ENCODE measurements at places on chromosomes 1 and 21.

DNA sequence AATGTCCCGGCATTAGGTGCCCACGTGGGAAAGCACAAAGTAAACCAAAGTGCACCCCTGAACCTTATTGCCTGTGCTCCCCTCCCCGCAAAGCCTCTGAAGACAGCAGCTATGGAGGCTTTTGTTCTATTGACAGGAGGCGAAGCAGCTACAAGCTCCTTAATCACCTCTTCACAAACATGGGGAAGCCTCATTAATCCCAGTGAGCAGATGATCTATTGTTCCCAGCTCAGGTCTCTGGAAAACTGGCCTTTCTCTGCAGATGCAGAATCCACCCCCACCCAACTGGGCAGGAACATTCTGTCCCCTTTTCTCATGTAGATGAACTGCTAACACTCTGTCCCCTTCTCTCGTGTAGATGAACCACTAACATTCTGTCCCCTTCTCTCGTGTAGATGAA lies 190.5 kb upstream of the CSF3R start:
- no peak overlapping the region for H3K4me3 ChIP-seq
- peaks cover 41% of the 10 kb centered on the region for H3K27me3 ChIP-seq
- no peaks in the 10 kb centered on the region for H3K4me1 ChIP-seq

- no peaks in the 10 kb centered on the region for H3K36me3 ChIP-seq
- no peaks in the 10 kb centered on the region for H3K27me3 ChIP-seq
- peak overlapping the region; percentile 10 for H3K27ac ChIP-seq
- H3K4me3 ChIP-seq, result no peak overlapping the region
These were observed 61.1 kb downstream of the GADD45A start for GRCh38 chr1:67745875-67746698.

- H3K27me3 ChIP-seq, result no peaks in the 10 kb centered on the region
- DNase-seq, result no peak
- no peak overlapping the region for H3K4me3 ChIP-seq
- no peaks in the 10 kb centered on the region for H3K4me1 ChIP-seq
- no peak overlapping the region for H3K27ac ChIP-seq
These were observed 50.8 kb downstream of the CNIH3 start for GRCh38 chr1:224666913-224667312.

GRCh38 chr1:1917304-1917976 lies 1.6 kb downstream of the TMEM52 start:
- no peak for DNase-seq
- H3K4me1 ChIP-seq, result peaks cover 6% of the 10 kb centered on the region
- no peak overlapping the region for H3K4me3 ChIP-seq
- H3K27ac ChIP-seq, result no peak overlapping the region
- H3K36me3 ChIP-seq, result no peaks in the 10 kb centered on the region

- H3K4me1 ChIP-seq, result no peaks in the 10 kb centered on the region
- H3K27ac ChIP-seq, result no peak overlapping the region
- no peak for DNase-seq
- H3K36me3 ChIP-seq, result no peaks in the 10 kb centered on the region
These were observed 30.2 kb upstream of the SIM2 start for GRCh38 chr21:36668713-36669112.
